ENCODE measurements at places on chromosomes 2 and 18. TPM values are rescaled to one million over a fixed set of nuclear protein-coding genes. Genes with fewer than 3 reads are reported as not detected.

The METTL8 gene
- polyA plus RNA-seq, result 17.3 TPM

The GAD1 gene
- 0.70 TPM for polyA plus RNA-seq

The CYP27C1 gene
- polyA plus RNA-seq, result 7.5 TPM

The NT5DC4 gene
- polyA plus RNA-seq, result not detected

The PRSS56 gene
- polyA plus RNA-seq, result 1.1 TPM

The TRIM43B gene
- polyA plus RNA-seq, result not detected

DNA sequence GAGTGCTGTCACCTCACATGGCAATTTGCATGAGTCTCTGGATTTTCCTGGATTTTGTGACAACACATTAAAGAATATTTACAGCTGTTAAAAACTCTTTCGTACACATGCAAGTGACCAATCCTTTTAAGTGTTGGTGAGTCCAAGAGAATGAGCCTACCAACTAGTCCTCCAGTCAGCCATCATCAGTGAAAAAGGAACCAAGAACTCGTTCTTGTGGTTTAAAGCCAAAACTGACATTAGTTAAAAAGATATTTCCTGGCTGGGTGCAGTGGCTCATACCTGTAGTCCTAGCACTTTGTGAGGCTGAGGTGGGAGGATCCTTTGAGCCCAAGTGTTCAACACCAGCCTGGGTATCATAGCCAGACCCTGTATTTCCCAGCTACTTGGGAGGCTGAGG is 215.4 kb upstream of the ITGA4 start:
- no peak for DNase-seq

DNA sequence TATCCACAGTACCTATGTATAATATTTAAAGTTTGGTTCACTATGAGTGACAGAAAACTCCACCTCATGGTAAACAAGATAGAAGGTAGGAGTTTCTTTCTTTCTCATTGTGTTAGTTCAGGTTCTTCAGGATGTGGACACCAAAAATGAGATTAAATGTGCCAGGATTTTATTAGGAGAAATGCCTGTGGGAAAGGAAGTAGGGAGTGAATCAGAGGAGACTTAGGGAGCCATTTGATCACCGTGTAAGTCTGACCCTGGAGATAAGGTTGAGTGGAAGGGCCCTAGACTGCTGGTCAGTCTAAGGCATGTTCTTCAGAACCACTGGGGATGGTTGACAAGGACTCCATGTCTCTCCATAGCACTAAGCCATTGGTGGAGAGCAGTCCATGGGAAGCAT is 8.1 kb downstream of the AOX1 start:
- no peak for DNase-seq

DNA sequence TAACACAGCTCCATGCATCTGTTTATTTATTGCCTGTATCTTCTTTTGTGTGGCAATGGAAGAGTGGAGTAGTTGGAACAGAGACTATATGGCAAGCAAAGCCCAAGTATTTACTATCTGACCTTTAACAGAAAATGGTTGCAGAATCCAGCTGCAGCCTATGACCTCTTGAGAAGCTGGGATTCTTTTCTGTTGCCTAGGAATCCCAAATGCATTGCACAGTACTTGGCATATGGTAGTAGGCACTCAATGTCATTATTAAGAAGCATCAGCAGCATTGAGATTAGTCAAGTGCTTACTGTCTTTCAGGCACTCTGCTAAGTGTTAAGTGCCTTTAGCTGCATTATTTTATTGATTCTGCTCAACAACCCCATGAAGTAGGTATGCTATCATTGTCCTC is 331.6 kb downstream of the CCDC85A start:
- no peak for DNase-seq

DNA sequence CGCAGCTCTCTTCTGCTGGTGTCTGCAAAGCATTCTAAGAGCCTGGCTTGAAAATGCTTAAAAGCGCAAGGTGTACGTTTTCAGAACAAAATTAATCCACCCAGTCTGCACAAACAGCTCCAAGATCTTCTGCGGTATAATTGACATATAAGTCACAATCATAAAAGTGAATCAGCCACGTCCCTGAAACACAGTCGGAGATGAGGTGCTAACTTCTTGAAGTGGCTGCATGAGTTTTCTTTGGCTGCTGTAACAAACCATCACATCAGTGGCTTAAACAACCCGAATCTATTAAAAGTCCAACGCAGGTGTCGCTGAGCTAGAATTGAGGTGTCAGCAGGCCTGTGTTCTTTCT is 32.6 kb downstream of the ARL4C start:
- no peak for DNase-seq

DNA sequence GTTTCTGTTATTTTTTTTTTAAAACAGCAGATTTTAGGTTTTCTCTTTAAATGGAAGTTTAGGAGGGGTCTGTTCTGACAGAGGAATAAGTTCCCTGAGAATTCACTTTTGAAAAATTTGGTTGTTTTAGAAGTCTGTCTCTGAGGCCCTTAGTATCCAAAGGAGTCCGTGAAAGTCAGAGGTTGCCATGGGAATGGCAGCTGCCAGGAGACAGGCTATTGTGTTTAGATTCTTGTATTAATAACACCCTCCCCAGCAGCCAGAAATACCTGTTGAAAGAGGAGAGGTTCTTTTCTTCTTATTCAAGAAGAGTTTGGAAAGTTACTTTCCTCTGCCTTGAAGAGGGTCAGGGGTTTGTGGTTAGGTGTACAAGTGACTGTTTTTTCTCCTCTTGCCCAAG is 29.5 kb downstream of the TNP1 start:
- DNase-seq, result no peak

GRCh38 chr2:39689876-39690275 is 24.2 kb downstream of the TMEM178A start:
- no peak for DNase-seq

GRCh38 chr2:177799531-177799930 is 273.0 kb downstream of the PDE11A start:
- DNase-seq, result no peak

GRCh38 chr2:63345285-63345633 is 243.0 kb downstream of the WDPCP start:
- DNase-seq, result peak; percentile 6

DNA sequence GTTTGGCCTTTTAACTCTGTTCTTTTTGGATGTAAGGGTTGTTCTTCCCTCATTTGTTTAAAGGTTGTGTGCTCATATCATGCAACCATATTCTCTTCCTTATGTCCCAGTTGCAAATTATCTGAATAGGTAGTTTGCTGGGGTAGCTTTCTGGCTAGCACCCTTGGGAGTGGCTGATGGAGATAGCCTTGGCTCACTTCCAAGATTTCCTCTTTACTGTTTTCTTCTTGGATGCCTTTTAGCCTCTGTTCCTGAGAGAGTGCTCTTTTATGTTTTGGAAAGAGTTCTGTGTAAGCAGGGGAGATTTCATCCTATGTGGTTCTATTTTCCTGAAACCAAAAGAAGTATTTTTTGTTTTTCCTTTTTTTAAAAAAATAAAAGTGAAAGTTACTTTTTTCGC is 25.4 kb downstream of the USP14 start:
- peak; percentile 6 for DNase-seq

GRCh38 chr2:134218414-134218813 is 35.5 kb upstream of the MGAT5 start:
- no peak for DNase-seq

DNA sequence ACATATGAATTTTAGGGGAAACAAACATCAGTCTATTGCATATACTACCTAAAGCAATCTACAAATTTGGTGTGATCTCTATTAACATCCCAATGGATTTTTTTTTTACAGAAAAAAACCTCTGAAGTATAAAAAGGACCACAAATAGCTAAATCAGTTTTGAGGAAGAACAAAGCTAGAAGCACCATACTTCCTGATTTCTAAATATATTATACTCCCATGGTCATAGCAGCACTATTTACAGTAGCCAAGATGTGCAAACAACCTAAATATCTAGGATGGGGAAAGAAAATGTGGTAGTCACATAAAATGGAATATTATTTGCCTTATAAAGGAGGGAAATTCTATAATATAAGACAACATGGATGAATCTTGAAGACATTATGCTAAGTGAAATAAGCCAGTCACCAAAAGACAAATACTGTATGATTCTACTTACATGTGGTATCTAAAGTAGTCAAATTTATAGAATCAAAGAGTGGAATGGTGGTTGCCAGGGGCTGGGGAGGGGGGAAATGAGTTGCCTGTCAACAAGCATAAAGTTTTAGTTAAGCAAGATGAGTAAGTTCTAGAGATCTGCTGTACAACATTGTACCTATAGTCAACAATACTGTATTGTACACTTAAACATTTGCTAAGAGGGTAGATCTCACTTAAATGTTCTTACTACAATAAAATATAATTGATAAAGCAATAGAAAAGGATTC is 17.6 kb upstream of the CASP8 start:
- DNase-seq, result no peak

- no peak for DNase-seq
Measured at GRCh38 chr18:8011361-8011760, 444.2 kb downstream of the PTPRM start.

DNA sequence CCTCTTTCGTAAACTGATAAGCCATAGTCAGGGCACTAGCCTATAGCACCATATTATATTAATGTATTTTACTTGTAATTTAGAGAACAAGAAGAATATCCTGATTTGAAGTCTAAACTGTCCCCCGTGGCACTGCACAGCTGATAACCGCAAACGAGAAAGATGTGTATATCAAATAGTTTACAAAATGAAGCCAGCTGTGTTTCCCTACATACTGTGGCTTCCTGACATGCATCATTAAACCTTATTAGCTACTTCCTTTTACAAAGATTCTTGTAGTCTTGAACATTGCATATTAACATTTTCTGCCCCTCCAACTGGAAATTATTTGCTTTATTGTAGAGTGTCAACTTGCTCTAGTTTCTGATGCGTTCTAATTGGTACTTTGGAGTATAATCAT is 153.5 kb upstream of the NFATC1 start:
- DNase-seq, result no peak

- peak; percentile 34 for DNase-seq
Measured at GRCh38 chr2:28080911-28081310, 190.4 kb downstream of the BABAM2 start.

DNA sequence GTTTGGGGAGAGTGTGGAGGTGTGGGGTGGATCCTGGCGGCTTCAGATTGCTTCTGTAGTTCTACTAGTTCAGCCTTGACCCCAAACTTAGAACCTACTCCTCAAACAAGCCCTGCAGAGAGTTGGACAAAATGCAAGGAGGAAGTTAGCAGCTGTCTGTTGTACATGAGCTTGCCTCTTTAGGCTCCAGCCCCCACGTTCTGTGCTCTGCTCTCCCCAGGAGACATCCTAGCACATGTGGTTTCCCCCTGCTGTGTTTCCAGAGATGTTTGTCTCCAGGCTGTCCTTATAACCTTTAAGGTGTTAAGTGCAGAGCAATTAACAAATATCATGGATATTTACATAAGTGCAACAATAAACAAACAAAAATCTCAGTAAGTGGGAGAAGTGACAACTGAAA is 111.1 kb downstream of the ACOXL start:
- DNase-seq, result peak; percentile 30

GRCh38 chr2:241822264-241822623 is 13.3 kb downstream of the NEU4 start:
- no peak for DNase-seq

- no peak for DNase-seq
Measured at GRCh38 chr2:191790737-191791136, 56.2 kb downstream of the CAVIN2 start.

DNA sequence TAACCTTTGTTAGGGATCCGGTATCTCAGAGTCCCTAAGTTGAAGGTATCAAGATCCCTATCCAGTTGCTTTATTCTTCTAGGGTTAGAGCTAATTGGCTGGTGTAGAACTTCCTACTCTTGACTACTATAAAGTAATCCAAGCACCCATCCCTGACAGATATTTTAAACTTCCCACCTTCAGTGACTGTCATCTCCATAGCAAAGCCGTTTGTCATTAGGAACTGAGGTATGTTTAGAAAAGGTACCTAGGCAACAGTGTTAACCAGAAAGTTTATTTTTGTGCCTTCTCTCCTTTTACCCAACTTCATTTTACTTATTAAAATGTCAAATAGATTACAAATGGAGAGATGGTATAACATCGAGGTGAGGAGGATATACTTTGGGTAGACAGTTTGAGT is 4.5 kb downstream of the FAM117B start:
- DNase-seq, result no peak

GRCh38 chr2:13115643-13116042 is 398.9 kb downstream of the TRIB2 start:
- no peak for DNase-seq

- DNase-seq, result no peak
Measured at GRCh38 chr2:199602271-199602895, 144.6 kb upstream of the SATB2 start.

DNA sequence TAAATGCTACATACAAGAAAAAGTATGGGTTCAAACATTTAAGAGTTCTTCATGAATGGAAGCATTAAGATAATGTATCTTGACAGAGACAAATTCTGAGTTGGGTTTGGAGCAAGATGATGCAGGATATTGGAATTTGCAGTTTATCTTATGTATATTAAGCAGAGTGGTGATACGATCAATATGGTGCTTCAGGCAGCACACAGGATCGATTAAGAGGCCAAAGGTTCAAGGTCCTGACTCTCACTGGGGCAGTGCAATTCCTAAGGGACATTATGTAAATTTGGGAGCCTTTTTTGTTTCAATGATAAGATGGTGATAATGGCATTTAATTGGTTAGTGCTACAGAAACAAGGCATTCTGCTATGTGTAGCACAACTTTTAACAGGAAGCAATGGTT is 381.9 kb downstream of the KCNJ3 start:
- no peak for DNase-seq

Measured in muscle of back (tissue), 13 donors.